ENCODE measurements at places on chromosomes 1 and 21. TPM values are rescaled to one million over a fixed set of nuclear protein-coding genes. Genes with fewer than 3 reads are reported as not detected.
A peak's percentile ranks its signal among the peaks of the same experiment; 100 is the strongest.

HOOK1 gene
- total RNA-seq = 19.7 TPM

CACYBP gene
- 26.8 TPM for total RNA-seq

GRCh38 chr21:41612674-41613532, 104.9 kb upstream of the TMPRSS2 start:
- H3K4me1 ChIP-seq = peaks cover 49% of the 10 kb centered on the region
- peak overlapping the region; percentile 49 for H3K27ac ChIP-seq
- no peaks in the 10 kb centered on the region for H3K27me3 ChIP-seq

BGLAP gene
- total RNA-seq = not detected

- no peak overlapping the region for H3K27ac ChIP-seq
- H3K27me3 ChIP-seq = peaks cover 43% of the 10 kb centered on the region
- H3K36me3 ChIP-seq = no peaks in the 10 kb centered on the region
- H3K4me1 ChIP-seq = no peaks in the 10 kb centered on the region
- DNase-seq = no peak
- H3K4me3 ChIP-seq = no peak overlapping the region
Observed at GRCh38 chr1:4150262-4150661, 250.2 kb upstream of the C1orf174 start.

- no peak for DNase-seq
- H3K27ac ChIP-seq = no peak overlapping the region
- H3K36me3 ChIP-seq = no peaks in the 10 kb centered on the region
- no peaks in the 10 kb centered on the region for H3K4me1 ChIP-seq
Observed at GRCh38 chr1:30701258-30701633, 22.1 kb downstream of the MATN1 start.

DNA sequence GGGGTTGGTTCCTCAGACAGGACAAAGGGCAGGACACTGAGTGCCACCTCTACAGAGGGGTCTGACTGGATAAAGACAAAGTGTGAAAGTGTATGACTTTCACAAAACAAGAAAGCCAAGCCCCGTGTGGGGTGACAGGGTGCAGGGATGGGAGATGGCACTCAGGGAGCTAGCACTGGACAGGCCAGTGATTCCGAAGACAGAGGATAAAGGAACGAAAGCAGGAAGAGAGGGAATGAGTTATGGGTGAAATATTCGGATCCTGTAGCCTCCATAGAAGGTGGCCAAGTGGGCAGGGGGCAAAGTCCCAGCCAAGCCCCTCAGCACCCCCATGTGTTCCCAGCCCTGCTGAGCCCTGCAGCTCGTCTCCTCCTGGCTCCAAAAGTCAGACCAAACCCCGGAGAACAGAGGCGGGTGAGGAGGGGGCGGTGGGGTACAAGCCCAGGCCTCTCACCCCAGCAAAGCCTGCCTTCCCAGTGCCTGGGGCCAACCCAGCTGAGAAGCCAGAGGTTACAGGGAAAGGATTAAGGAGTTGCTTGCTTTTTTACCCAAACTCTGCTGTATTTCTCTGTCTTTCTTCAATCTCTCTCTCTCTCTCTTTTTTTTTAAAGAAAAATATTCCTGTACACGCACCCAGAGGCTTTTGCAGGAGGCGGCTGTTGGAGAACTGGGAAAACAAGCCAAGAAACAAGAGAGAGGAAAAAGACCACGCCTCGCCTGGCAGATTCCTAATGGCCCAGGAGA, 14.0 kb upstream of the WASF2 start:
- no peaks in the 10 kb centered on the region for H3K27me3 ChIP-seq
- H3K4me1 ChIP-seq = peaks cover 22% of the 10 kb centered on the region
- H3K4me3 ChIP-seq = no peak overlapping the region
- no peaks in the 10 kb centered on the region for H3K36me3 ChIP-seq
- no peak for DNase-seq

DNA sequence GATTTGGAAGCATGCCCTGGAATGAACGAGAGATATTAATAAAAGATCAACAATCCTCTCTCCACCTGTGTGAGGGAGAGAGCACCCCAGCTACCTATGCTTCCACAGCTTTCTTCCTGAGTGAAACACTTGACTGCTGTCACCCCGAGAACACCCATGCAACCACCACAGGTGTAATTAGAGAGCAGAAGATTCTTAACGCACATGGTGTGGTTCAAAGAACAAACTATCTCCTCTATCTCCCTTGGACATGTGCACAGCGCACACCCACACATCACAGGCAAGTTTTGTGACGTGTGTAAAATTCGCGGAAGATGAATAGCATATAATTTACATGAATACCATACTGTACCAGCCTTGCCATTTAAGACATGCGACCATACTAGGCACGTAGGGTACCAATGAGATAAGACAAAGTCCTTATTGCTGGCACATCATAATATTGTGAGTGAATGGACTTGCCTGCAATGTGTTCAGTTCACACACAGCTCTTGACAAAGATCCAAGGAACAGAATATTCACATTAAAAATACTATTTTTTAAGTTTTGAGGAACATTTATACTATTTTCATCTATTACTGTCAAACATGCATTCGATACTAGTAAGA, 11.6 kb downstream of the ERRFI1 start:
- no peak overlapping the region for H3K4me3 ChIP-seq
- H3K36me3 ChIP-seq = peaks cover 53% of the 10 kb centered on the region
- H3K27ac ChIP-seq = peak overlapping the region; percentile 98
- no peak for DNase-seq
- H3K27me3 ChIP-seq = no peaks in the 10 kb centered on the region

DNA sequence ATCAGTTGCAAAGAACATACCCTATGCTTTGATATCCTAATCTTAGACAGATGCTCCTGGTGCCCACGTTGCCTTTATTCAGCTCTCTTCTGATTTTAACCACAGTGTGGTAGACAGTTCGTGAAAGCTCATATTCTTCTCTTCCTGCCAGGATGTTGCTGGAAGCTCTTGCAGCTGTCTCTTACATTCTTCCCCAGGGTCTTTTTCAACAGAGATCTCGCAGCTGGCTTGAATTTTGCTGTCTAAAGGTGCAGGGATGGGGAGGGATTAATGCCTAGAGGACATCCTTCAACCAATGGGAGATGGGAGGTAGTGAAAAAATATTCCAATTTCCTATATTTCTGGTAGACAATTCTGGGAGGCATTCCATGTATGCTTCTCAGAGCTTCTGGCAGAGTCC, 150.0 kb upstream of the APP start:
- H3K4me3 ChIP-seq = no peak overlapping the region
- H3K27ac ChIP-seq = no peak overlapping the region
- no peaks in the 10 kb centered on the region for H3K36me3 ChIP-seq
- DNase-seq = peak; percentile 9

CCDC17 gene
- 17.1 TPM for total RNA-seq

CYP4B1 gene
- 5.3 TPM for total RNA-seq

DNA sequence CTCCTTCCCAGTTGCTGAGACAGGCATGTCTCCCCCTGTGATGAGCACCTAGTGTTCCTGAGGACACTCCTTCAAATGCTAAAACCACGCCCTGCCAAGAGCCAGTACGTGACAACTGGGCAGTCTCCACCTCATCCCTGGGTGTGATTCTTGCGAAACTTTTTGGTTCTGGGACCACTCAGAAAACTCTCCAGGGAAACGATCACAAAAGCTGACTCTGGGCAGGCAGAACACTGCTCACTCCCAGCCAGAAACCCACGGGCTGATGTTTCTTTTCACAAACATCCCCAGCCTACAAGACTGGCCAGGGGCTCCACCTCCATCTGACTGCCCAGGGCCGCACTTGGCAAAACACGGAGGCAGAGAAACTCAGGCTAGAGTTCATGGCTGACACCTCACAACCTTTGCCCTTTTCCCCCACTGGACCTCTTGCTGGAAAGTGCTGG, 24.4 kb downstream of the DHRS3 start:
- DNase-seq = no peak
- no peaks in the 10 kb centered on the region for H3K27me3 ChIP-seq
- H3K36me3 ChIP-seq = no peaks in the 10 kb centered on the region

AMY1B gene
- not detected for total RNA-seq

GRCh38 chr1:36643371-36644270, 160.9 kb upstream of the CSF3R start:
- H3K27ac ChIP-seq = no peak overlapping the region
- no peak overlapping the region for H3K4me3 ChIP-seq
- H3K27me3 ChIP-seq = peaks cover 16% of the 10 kb centered on the region

GRCh38 chr21:46035809-46036695, 54.5 kb downstream of the COL6A1 start:
- no peak overlapping the region for H3K4me3 ChIP-seq
- H3K4me1 ChIP-seq = no peaks in the 10 kb centered on the region
- H3K27ac ChIP-seq = peak overlapping the region; percentile 67

DNA sequence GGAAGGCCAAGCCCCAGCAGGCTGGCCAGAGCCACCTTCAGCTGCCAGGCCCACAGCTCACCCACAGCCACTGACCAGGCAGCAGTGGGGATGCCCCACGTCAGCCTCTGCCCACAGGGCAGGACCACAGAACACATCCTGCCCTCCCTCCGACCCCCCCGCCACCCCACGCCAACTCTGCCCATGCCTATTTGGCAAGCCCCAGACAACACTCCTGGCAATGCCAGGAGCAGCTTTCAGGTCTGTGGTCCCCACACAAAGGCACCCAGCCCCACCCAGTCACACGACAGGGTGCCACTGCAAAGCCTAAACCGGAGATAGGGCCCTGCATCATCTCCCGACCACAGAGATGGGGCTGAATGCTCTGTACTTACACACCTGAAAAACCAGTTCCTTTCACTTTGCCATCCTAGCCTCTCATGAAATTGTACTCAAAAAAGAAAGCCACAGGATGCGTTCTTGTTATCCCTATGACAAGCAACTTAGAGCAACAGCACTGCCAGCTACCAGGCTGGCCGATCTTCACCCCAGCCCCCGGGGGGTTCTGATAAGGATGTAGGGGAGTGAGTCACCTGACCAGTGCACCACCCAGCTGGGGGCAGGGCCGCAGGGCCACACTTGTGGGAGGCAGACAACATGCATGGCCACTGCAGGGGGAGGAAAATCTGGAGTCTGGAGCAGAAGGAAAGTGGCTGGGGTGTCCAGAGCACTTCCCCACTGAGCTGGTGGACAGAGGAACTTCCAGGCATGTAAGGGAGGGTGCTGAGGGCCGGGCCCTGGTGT, 36.2 kb downstream of the UBE2G2 start:
- no peak overlapping the region for H3K4me3 ChIP-seq
- DNase-seq = no peak
- peaks cover 14% of the 10 kb centered on the region for H3K4me1 ChIP-seq

DNA sequence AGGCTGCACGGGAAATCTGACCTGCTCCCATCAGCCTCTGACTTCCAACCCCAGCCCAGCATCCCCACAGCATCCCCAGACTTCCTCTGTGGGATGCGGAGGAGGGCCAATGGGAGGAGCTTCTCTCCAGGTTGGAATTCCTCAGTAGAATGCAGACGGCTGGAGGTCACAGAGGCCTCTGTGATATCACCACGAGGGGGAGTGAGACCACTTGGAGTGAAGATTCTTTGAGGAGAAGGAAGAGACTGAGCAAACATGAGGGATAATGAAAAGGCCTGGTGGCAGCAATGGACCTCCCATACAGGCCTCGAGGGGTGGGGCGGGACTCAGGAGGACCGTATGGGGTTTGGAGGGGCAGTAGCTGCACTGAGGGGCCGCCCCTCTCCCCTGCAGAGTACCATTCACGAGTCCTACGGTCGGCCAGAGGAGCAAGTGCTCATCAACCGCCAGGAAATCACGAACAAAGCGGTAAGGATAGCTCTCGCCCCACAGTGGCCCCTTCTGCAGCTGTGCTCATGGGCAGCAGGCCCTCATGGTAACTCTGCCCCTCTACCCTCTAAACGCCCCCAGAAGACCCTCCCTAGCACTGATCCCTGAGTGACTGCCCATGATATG, at the start of gene CATSPER4:
TSS of gene CATSPER4 (plus strand) at position 230 of the 615 bp plus-strand sequence. CDS start at position 256, 26 bp downstream.
- no peaks in the 10 kb centered on the region for H3K4me1 ChIP-seq
- no peak within 1 kb of the TSS for H3K4me3 ChIP-seq
- DNase-seq = no peak
- no peaks in the 10 kb centered on the region for H3K27me3 ChIP-seq
- no peak within 1 kb of the TSS for H3K27ac ChIP-seq

- no peak for DNase-seq
- no peak overlapping the region for H3K4me3 ChIP-seq
- no peaks in the 10 kb centered on the region for H3K36me3 ChIP-seq
- no peak overlapping the region for H3K27ac ChIP-seq
Observed at GRCh38 chr1:45846931-45847330, 43.5 kb downstream of the MAST2 start.

GRCh38 chr1:209822706-209823105, 5.1 kb upstream of the UTP25 start:
- DNase-seq = no peak
- H3K27me3 ChIP-seq = peaks cover 7% of the 10 kb centered on the region
- H3K27ac ChIP-seq = no peak overlapping the region
- H3K4me3 ChIP-seq = no peak overlapping the region
- H3K36me3 ChIP-seq = no peaks in the 10 kb centered on the region

DNA sequence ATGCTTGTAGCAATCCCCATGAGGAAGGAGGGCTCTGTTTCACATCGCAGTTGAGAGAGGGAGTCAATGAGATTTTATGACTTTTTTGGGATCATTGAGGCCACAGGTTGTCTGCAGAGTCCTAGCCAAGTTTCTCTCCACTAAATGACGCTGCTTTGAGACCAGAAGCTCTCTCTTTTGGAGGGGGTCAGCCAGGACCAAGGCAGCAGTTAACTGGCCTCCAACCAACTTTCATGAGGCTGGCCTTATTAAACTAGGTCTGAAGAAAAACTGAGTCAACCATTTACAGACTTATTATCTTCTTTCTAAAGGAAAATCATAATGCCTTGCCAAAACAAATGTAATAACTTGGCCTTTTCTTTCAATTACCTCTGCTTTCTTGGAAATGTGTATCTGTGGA, 8.6 kb downstream of the WLS start:
- H3K27me3 ChIP-seq = no peaks in the 10 kb centered on the region
- peaks cover 15% of the 10 kb centered on the region for H3K4me1 ChIP-seq
- peak; percentile 58 for DNase-seq
- no peaks in the 10 kb centered on the region for H3K36me3 ChIP-seq
- peak overlapping the region; percentile 35 for H3K27ac ChIP-seq

GRCh38 chr21:27024301-27024700, 57.4 kb upstream of the ADAMTS5 start:
- no peak for DNase-seq
- H3K4me1 ChIP-seq = no peaks in the 10 kb centered on the region
- no peak overlapping the region for H3K4me3 ChIP-seq
- H3K27ac ChIP-seq = no peak overlapping the region
- no peaks in the 10 kb centered on the region for H3K36me3 ChIP-seq

BACE2 gene
- 46.6 TPM for total RNA-seq

Data from stomach (tissue), 19 donors.